CD4-positive, alpha-beta T cell treated with Interleukin-1 beta for 1 hour (primary cell): ENCODE measurements at places on chromosomes 12 and 14.

DNA sequence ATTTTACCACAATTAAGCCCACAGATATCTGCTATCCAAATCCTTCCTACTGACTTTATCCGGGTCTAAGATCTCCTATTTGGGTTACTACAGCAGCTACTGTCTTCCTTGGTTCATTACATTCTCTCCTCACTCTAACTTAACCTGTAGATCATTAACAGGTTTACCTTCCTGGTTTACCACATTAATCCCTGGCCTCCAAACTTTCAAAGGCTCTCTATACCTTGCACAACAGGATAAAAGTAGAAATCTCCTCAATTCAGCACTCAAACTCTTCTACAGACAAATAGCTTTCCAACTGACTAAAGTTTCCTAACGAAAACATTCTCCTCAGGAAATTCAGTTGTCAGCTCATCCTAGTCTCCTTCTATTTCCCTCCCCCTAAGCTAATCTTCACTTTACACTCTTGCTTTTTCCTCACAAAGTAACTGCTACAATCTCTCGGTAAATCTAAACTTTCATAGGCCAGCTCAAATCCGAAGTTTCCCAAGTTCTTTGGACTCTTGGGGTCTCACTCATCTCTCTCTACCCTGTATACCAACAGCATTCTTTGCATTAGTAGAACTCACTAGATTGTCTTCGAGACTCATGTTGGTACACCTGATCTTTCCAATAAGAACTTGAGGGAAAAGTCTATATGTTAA is 2.7 kb downstream of the BTBD7 start:
- no peak for DNase-seq

- no peak for DNase-seq
These were observed 82.8 kb downstream of the TMTC1 start for GRCh38 chr12:29700761-29701481.

- no peak for DNase-seq
These were observed 17.7 kb downstream of the WNT5B start for GRCh38 chr12:1646569-1647284.

GRCh38 chr14:38238878-38239277 is 17.0 kb downstream of the CLEC14A start:
- DNase-seq: no peak

GRCh38 chr14:99891900-99892299 is 98.7 kb downstream of the EML1 start:
- DNase-seq: no peak

- DNase-seq: no peak
These were observed 14.4 kb upstream of the HIP1R start for GRCh38 chr12:122820838-122821271.

GRCh38 chr12:116547955-116548501 is 11.2 kb upstream of the MAP1LC3B2 start:
- DNase-seq: no peak

GRCh38 chr14:103016594-103016993 is 40.8 kb downstream of the CDC42BPB start:
- DNase-seq: no peak

GRCh38 chr14:53147893-53148292 is 5.2 kb downstream of the DDHD1 start:
- no peak for DNase-seq

- no peak for DNase-seq
These were observed 169.4 kb upstream of the PLEKHG7 start for GRCh38 chr12:92533280-92533890.

- DNase-seq: no peak
These were observed 938 bp upstream of the MAX start for GRCh38 chr14:65103150-65103760.

DNA sequence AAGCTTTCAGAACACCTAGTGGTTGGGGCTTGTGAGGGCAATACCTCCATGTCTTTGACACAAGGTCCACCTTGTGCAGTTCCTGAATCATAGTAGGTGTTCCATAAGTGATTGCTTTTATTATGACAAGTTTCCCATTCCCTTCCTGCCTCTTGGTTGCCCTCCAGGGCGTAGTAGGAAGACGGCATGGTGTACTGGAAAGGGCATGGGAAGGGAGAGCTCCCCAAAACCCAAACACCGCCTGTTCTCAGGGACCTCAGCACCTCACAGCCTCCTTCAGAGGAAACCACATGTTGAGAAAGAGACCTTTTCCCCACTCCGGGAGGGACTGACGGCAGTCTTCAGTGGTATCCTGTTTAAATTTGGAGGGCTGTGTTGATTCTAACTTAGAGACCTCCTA is 21.1 kb downstream of the EVL start:
- no peak for DNase-seq

- no peak for DNase-seq
These were observed 12.2 kb upstream of the CATSPERB start for GRCh38 chr14:91744068-91744480.

- no peak for DNase-seq
These were observed 160.6 kb downstream of the CAPZA3 start for GRCh38 chr12:18898470-18898869.

DNA sequence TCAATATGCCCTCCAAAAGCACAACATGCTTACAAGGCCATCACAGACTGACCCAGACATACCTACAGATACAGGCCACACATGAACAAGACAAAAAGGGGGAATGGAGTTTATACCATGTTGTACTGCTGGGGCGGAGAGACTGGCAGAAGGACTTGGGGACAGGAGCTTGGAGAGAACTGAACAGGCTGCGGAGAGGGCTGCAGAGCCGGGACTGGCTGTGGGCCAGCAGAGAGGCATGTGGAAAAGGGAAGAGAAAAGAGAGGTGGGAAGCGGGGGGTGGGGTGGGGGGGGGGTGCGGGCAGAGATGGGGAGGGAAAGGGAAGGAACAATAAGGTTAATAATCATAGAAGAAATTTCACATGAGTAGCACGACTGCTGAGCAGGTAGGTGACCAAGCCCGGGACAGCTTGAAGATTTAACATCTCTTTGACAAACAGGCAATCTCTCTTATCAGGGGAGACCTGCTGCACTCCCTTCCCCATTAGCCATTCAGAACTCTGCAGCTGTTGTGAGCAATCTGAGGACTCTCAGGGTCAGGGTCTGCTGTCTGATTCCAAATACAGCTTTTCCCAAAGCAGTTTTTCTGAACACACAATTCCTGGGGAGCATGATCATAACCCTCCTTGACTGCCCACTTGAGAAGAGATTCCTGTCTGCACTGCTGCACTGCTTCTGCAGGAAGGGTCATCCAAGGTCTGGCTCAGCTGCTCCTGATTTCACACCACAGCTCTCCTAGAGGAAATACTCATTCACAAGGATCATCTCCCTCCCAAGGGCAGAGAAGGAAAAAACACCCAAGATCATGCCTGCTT is 21.6 kb upstream of the STAC3 start:
- no peak for DNase-seq

GRCh38 chr14:53054457-53054856 is 98.7 kb downstream of the DDHD1 start:
- DNase-seq: no peak

- no peak for DNase-seq
These were observed 72.2 kb downstream of the ADCK1 start for GRCh38 chr14:77872152-77872551.

GRCh38 chr14:21496453-21496852 is 14.7 kb downstream of the METTL3 start:
- DNase-seq: no peak

- no peak for DNase-seq
These were observed 25.5 kb downstream of the ITGA7 start for GRCh38 chr12:55682087-55682796.

DNA sequence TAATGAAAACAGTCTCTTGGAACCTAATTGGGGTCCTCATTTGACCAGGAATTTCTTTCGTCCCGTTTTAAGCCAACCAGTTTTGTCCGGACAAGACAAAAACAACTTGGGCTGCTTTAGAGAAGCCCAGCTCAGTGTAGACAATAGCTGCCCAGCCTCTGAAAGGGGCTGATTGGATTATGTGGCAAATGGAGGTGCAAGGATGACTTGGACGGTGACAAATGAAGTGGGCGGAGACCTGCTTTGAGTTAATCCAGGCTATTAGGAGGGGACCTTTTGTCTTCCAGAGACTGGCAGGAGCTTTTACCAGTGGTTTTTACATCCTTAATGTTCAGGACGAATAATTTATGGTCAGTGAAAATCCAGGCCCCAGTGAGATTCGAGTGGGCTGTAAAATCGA is 4.8 kb downstream of the MEG3 start:
- no peak for DNase-seq

- DNase-seq: no peak
These were observed 333.7 kb upstream of the OR4E1 start for GRCh38 chr14:22007363-22007762.

DNA sequence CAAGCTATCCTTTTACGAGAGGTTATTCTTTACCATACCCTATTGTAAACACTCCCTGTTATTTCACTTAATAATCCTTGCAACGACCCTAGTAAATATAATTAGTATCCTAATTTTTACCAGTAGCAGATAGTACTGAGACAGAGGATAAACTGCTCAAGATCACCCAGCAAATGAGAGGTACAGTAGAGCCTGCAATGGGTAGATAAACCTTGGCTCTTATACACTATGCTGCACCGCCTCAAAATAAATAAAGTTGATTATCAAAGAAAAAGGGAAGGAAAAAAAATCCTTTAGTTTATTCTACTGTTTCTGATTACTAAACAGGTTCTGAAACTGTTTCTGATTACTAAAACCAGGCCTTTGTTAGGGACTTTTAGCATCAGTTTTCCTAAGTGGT is 22.5 kb downstream of the YBX3 start:
- DNase-seq: no peak

DNA sequence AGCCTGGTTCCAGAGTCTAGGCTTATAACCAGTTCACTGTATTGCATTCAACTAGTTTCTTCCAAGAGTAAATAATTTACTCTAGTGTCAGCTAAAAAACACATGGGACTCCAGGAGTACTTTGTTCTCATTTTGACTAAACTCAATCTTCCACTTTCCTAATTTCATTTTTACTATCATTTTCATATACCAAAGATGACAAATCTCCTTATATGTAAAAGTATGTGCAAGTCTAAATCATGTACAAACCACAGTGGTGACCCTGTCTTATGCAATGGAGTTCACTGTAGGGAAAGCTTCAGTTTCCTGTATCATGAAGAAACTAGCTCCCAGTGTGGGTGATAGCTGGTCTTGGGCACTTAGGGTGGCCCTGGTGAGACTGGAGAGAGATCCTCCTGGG is 151.6 kb downstream of the HELB start:
- no peak for DNase-seq

- no peak for DNase-seq
These were observed 929.8 kb downstream of the DIO2 start for GRCh38 chr14:79281244-79282152.

DNA sequence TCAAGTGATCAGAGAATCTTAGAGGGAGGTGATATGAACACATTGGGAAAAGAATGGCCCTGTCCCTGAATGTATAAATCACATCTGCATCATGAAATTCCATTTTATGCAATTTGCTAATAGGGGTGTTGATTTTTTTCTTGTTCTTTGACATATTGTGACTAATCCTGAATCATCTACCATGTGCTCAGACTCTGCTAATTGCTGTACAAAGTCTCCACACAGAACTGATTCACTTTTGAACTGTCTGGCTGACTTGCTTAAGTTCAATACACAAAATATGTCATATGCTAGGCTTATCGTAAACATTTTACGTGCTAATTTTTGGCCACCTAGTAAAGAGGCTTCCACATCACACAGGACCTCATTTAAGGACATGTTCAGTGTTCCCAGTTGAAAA is 2.6 kb downstream of the TMEM132D start:
- no peak for DNase-seq

- no peak for DNase-seq
These were observed 1500.2 kb upstream of the FLRT2 start for GRCh38 chr14:84029720-84030119.

- no peak for DNase-seq
These were observed 80.8 kb downstream of the C14orf132 start for GRCh38 chr14:96119947-96120346.

GRCh38 chr14:70811578-70811977 is 2.3 kb upstream of the MAP3K9 start:
- DNase-seq: no peak

DNA sequence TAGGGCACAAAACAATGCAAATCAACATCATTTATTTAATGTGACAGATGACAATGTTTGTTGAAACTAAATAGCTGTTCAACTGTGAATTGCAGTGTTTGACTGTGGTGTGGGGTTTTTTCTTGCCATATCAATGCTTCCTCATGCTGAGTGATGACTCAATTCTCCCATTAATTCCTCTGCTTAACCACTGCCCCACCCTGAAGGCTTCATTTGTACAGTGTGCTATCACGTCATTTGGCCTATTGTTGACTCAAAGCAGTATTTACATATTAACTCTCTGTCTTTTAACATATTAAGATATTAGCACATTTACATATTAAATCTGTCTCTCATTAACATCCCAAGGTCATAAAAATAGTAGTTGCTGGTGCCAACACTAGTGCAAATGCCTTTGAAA is 164.8 kb upstream of the NRXN3 start:
- DNase-seq: no peak

GRCh38 chr12:85309125-85309566 is 29.1 kb downstream of the ALX1 start:
- no peak for DNase-seq
